ENCODE measurements at places on chromosomes 1 and 21.

GRCh38 chr1:194366705-194367104, 1180.3 kb upstream of the B3GALT2 start:
- DNase-seq = no peak

GRCh38 chr1:43522431-43522775, 8.3 kb upstream of the PTPRF start:
- no peak for DNase-seq

DNA sequence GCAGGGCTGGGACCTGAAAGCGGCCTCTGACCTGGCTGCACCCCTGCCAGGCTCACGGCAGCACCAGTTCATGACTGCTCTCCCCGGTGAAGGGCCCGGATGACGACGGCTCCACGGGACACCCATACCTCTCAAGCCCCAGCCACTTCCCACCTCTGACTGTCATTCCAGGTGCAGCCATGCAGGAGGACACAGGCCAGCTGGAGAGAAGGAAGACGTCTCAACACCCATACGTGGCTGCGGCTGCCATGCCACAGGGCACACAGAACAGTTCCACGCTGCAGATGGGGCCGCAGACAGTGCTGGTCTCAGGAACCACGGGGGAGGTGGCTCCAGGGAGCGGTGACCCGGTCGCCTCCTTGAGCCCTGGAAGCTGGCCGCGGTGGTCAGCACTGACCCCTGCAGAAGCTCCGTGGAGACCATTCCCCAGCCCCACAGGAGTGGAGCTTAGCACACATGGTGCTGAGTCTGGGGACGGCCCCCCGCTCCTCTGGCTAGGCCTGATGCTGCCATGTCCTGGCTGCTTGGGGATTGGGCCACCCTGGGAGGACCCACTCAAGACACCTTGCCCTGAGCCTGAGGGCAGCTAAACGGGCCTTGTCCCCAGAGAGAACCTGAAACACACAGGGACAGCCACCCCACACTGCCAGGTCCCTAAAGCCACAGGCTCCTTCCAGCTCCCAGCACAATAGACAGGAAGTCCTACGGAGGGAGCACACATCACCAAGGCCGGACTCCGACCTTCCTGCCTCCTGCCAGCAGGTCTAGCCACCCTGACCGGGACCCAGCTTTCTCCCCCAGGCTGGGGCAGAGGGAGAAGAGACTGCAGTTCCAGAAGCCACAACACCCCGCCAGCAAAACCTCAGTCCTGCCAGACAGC, 8.6 kb downstream of the WNT9A start:
- DNase-seq = no peak

- peak; percentile 23 for DNase-seq
Measured at GRCh38 chr1:101506541-101507164, 269.8 kb downstream of the S1PR1 start.

GRCh38 chr1:235270625-235271024, 57.4 kb downstream of the ARID4B start:
- no peak for DNase-seq

DNA sequence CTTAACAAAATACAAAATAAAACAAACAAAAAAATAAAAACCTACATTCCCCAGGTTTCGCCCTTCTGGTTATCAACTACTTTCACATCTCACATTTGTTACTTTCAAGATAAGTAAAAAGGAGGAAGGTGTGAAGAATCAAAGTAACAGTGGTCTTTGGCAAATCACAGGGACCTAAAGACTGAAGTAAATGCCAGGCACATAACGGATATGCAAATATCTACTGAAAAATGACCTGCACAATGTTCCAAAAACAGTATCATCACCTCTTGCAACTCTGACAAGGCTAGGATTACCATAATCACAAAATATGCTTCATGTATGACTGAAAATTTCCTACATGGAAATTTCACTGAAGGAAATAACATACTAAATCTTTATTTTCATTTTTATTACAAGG, 29.3 kb downstream of the COP1 start:
- no peak for DNase-seq

DNA sequence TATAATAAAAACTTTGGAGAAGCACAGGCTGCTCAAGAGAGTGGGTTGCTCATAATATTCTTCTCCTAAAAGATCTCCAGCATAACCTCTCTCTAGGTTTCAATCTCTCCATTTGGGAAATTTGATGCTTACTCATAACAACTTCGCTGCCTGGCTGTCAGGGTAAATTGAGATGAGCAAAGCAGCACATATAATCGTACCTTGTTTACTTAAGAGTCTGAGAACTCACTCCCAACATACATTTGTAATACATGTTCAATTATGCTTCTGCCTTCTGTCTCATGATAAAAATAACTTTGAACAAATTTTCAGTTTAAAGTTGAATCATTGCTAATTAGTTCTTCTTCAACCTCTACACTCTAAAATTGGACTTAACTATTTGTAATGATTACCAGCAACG, 68.9 kb downstream of the DUSP10 start:
- DNase-seq = no peak

- no peak for DNase-seq
Measured at GRCh38 chr21:26587736-26588201, 14.7 kb upstream of the CYYR1 start.

- DNase-seq = peak; percentile 23
Measured at GRCh38 chr1:202860744-202861419, 28.1 kb downstream of the RABIF start.

- DNase-seq = no peak
Measured at GRCh38 chr21:42248783-42249597, 30.1 kb downstream of the ABCG1 start.

- no peak for DNase-seq
Measured at GRCh38 chr21:31546443-31547170, 112.9 kb upstream of the SOD1 start.

- peak; percentile 93 for DNase-seq
Measured at GRCh38 chr1:151251656-151252470, 2.7 kb upstream of the PSMD4 start.

- DNase-seq = peak; percentile 93
Measured at GRCh38 chr1:59393211-59394180, 96.6 kb downstream of the FGGY start.

GRCh38 chr1:223176437-223176836, 33.4 kb upstream of the TLR5 start:
- DNase-seq = no peak

DNA sequence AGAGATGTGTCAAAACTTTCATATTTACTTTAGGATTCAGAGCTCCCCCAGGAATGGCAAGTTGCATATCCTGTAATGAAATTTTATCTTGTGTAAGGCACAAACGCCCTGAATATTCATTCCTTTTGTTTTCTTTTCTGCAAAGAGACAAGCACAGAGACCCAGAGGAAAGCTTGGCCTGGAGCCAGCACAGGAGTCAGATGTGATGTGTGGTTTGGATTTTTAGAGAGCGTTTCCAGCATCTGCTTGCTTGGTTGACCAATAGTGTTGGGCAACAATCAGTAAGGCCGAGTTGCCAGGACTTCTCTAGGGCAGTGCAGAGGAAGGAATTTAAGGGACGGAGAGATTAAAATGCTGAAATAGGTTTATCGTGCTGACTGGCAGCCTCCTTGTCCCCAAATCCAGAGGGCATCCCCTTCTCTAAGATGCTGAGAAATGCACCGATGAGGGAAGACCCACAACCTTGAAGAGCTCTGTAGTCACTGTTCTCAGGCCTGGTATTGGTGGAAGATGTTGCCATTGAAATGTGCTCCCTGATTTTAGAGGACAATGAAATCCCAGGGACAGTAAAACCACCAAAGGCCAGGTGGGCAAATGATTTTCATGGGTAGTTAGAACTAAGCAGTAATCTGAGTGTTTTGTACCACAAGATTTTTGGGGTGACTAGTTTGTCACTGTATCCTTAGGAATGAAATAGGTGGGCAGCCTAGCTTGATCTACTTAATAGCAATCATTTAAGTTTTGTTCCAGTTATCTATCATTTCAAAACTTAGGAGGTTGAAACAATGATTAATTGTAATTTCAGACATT, 37.9 kb upstream of the RHOU start:
- DNase-seq = peak; percentile 39

GRCh38 chr21:42746240-42746592, 92.8 kb downstream of the PDE9A start:
- no peak for DNase-seq

DNA sequence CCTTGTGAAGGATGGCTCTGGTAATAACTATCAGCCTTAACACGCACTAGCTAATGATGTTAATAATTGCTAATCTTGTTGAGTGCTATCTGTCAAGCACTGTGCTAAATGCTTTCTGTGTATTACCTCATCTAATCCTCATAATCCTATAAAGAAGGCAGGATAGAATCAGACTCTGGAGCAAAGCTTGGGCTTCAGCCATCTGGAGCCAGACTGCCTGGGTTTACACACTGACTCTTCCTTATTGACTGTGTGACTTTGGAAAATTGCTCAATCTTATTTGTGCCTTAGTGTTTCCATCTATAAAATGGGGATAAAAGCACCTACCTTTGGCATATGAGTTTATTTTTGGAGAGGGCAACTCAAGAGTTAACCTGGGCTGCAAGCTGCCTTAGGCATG, 216.1 kb downstream of the NUF2 start:
- no peak for DNase-seq

DNA sequence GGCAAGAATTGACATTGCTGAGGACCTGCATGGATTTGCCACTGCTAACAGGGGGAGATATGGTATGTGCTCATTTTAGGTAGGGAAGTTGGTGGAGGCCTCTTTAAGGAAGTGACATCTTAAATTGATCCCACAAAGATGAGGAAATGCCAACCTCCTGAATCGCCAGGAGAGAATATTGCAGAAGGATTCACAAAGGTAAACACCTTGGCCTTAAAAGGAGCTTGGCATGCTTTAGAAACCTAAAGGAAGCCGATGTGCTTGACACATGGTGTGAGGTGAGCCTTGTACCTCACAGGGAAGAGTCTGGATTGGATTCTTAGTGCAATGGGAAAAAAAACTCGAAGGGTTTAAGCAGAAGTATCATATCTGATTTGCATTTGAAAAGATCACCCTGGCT, 470.5 kb upstream of the DAB1 start:
- no peak for DNase-seq

GRCh38 chr1:89836252-89837035, 15.6 kb downstream of the LRRC8D start:
- DNase-seq = no peak

- no peak for DNase-seq
Measured at GRCh38 chr1:108877348-108878159, 769 bp downstream of the GPSM2 start.

DNA sequence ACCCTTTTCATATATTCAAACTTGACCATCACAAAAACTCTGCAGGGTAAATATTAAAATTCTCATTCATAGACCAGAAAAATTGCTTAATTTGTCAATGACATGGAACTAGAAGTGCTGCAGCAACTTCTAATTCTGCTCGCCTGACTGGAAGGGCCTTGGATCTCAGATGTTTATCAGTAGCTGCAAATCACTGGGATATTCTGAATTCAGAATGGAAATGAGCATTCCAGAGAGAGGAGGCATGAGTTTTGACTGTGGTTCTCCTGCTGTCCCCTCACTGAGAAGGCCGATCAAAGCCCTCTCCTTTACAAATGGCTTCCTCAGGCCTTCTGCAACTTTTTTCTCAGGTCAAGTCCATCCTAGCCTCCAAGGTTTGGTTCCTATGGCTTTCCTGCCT, 171.3 kb upstream of the FAM78B start:
- no peak for DNase-seq

DNA sequence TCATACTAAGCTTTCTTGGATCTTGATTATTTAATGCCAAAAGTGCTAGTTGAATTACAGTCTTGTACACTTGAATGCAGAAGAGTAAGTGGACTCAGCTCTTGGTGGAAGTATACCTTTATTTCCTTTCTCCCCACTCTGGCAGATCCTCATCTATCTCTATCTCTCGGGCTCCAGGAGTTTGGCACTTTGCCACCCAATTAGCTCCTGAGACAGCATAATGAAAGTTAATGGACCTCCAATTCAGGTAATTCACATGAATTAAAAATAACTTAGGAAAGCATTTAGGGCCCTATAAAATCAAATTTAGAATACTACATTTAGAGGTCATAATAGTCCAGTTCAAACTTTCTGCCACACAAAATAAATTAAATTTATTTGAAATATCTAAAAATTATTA, 67.4 kb downstream of the OLFM3 start:
- no peak for DNase-seq

DNA sequence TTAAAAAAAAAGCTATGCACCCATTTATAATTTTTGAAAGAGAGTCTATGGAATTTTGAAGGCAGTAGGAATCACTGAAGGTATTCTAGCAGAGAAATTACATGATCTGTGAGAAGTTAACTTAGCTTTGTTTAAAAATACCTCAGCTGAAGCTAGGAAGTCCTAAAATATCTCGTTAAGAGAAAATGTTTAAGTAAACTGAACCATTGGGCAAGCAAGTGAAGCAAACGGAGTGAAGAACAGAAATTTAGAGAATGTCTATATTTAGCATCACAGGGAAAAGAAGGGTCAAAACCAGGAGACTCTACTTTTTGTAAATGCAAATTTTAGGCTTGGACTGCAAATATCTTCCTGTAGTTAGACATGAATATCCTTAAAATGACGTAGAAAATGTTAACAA, 230.8 kb downstream of the HMCN1 start:
- no peak for DNase-seq

- no peak for DNase-seq
Measured at GRCh38 chr1:184380468-184380867, 6.4 kb upstream of the C1orf21 start.

DNA sequence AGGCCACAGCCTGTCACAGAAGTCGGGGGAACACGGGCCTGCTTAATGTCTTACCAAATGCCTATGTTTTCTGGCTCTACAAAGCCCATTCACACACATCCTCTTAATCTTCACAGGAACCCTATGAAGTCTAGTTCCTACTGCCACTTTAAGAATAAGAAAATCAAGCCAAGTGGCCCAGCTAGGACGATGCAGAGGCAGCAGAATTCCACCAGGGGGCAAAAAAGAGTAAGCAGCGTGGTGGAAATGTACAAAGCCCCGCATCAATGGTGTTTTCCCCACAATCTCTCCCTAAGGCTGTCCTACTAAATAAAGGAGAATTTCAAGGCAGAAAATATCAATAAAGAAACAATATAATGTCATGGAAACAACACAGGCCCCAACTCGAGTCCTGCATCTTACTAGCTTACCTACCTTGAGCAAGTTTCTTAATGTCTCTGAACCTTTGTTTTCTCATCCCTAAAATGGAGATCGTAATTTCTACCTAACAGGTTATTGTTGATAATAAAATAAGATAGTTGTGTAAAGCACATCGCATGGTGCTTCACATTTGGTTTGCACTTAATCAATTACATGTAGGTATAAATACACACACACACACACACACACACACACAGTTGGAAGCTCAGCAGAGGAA, 21.4 kb downstream of the SEC16B start:
- DNase-seq = peak; percentile 52

DNA sequence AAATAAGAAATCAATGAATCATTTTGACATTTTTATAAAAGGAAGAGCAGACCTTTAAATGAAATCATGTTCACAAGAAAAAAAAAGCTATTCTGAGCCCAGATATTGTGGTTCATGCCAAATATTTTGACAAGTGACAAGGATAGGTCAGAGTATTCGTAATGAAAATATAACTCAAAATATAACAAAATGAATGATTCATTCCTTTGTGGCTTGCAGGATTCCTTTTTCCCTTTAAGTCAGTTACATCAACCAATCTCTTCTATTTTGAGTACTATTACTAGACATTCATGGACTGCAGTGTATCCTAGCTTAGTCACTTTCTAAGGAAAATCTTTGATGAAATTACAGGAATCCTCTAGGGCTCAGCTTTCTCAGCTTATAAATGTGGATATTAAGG, 188.7 kb downstream of the COL11A1 start:
- no peak for DNase-seq
